Stimulated activated CD8-positive, alpha-beta memory T cell treated with anti-CD3 and anti-CD28 coated beads, Interleukin-15, amount 100 ng/mL, for 48 hours (primary cell): ENCODE measurements at places on chromosomes 1 and 21.

GRCh38 chr1:41529621-41530395 is 45.3 kb upstream of the EDN2 start:
- no peak for DNase-seq

- no peak for DNase-seq
Observed at GRCh38 chr1:81226603-81226928, 574.2 kb upstream of the ADGRL2 start.

DNA sequence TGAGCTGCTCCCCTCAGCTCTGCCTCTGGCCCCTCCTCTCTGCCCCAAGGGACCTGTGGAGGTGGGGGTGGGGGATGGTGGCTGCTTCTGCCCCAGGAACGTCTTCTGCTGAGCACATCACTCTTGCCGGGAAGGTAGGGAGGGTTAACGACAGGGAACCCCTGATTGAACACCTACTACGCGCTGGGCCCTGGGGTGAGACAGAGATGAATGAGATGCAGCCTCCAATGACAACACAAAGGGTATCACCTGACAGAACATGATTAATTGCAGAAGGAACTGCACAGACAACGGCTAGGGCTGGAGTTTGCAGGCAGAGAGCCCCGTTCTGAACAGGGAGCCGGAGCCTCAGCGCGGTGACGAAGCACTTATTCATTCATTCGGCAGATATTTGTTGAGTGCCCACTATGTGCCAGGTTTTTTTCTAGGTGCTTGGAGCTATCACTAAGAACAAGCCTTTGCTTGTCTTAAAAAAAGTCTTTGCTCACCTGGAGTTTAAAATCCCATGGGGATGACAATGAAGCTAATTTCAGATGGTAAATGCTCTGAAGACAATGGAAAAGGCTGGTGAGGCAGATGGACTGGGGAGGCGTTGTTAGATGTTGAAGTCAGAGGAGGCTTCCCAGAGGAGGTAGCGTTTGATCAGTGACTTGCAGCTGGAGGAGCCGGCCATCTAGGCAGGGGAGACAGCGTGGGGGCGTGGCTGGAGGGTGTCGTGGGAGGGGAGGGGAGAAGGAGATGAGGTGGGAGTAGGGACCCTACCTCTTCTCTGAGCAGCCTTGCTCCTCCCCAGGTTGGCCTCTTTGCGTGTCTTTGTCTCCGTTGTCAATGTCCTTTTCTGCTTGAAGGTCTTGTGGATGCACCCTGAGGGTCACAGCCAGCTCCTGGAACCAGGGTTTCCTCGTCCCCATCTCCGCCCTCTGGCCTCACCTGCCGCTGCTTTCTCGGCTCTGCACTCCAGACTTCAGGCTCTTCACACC is 103.1 kb upstream of the CSF3R start:
- no peak for DNase-seq

DNA sequence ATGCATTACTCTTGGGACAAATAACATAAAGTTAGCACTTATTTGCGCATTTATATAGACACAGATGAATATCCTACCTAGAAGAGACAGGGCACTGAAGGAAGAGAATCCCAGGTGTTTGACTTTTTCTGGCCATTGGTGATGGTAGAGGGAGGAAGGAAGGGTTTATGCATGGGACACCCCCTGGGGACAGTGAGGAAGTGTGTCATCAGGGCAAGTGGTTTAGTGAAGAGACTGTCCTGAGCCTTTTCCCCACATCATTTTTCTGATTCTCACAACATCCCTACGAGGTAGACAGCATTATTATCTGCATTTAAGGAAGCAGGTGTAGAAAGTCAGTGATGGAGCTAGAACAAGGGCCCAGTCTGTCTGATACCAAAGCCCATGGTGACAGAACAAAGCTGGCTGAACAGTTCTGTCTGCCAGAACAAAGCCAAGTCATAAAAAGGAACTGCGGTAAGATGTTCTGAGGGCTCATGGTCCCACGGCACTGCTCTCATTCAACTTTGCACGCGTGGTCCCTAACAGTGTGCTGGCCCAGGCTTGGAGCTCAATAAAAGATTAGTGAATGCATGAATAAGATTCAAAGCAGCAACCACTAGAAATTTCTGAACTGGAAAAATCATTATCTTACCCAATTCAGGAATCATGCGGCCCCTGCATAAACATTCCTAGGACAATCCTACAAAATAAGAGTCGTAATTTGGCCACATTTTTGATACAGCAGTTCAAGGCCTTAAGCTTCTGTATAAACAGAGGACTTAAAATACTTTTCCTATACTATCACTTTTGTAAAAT is 12.2 kb upstream of the CDC42BPA start:
- DNase-seq = no peak

DNA sequence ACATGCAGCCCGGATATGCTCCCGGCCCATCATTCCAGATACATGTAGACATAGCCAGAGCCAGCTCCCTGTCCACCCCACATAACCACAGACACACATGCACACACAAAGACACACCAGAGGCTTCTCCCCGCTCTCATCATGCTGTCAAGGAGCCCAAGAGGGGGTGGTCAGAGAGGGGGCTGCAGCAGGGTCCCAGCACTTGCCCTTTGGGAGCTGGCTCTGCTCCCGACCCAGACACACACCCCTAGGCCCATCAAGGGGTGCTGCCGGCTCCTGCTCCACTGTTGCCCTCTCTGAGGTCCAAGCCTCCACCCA is 2.6 kb downstream of the PTAFR start:
- no peak for DNase-seq

DNA sequence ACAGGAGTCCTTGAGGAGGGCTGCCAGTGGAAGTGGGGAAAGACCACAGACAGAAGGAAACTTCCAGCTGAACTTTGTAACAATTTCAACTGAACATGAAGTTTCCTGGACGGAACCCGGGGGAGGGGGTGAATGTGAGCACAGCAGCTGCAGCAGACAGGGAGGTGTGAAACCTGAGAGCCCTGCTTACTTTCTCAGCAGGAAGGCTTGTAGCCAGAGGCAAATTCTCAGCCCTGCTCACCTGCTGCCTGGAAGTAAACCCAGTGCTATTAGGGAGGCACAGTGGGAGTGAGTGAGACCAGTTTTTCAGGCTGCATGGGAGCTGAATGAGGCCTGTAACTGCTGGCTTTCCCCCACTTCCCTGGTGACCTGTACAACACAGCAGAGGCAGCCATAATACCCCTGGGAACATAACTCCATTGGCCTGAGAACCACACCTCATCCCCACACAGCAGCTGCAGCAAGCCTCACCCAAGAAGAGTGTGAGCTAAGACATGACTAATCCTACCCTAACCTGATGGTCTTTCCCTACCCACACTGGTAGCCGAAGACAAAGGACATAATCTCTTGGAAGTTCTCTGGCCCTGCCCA is 9.6 kb upstream of the SPRR2F start:
- DNase-seq = no peak

GRCh38 chr1:2258996-2259395 is 30.9 kb downstream of the SKI start:
- peak; percentile 58 for DNase-seq

- DNase-seq = no peak
Observed at GRCh38 chr1:60425528-60425927, 352.0 kb upstream of the C1orf87 start.
